ENCODE measurements at places on chromosomes 2 and 18. TPM values are rescaled to one million over a fixed set of nuclear protein-coding genes. Genes with fewer than 3 reads are reported as not detected.

Gene PKP4
- polyA plus RNA-seq = 26.7 TPM

- no peak for DNase-seq
These were observed 81.5 kb downstream of the DPP4 start for GRCh38 chr2:161992531-161992930.

- DNase-seq = no peak
These were observed 22.2 kb downstream of the SPAG16 start for GRCh38 chr2:213306316-213306942.

DNA sequence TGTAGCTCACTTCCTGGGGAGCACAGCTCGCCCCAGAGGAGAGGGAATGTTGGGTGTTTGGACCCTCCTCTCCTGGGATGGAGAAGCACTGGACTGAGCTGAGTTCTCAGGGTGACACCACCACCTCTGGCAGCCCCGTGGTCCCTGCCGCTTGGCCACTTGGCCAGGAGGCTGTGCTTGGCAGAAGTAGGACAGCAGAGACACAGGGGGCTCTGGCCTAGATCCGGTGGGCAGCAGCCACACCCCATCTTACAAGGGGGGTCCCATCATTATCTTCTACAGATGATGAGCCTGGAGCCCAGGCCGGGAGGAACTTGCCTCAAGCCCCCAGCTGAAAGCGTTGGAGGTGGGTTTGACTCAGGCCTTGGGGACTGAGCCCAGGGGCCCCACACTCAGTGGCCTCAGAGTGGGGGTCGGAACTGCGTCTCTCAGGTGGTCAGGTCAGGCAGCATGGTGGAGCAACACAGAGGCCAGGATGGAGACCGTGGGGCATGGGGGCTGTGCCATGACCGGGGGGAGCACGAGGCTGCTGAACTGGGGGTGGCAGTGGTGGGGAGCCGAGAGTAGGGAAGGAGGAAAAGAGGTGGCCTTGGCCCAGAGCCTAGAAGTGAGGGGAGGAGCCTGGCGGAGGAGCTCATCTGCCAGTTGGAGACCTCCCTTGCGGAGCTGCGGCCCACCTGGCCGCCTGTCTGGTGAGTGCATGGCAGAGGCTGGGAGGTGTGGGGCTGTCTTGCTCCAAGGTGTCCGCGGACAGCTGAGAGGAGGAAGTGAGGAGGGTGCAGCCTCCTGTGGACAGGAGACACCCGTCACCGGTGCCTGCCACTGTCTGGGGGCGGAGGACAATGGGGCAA is 63.6 kb upstream of the HDAC4 start:
- DNase-seq = no peak

DNA sequence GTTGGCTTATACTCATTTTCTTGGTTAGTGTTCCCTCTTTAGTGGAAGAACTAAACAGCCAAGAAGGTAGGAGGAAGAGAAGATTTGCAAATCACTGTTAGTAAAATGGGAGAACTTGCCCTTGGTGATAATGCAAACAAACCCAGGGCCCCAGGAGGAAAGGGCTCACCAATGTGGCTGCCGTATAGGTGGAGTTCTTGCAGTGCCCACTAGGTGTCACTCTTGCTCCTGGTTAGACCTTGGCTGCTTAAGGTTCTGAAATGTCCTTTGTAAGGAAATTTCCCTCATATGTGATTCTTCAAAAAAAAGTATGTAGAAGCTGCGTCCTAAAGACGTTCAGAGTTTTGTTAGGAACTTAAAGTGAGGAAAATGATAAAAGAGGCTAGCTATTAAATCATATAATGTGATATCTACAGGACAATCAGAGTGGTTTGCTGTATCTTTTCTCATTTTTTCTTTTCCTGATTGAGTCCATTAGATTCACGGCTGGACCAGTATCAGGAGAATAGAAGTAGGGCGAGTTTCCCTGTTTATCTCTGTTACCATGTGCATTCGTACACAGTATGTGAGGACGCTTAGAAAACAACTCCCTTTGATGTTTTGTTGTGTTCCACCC is 48.6 kb downstream of the RPIA start:
- peak; percentile 42 for DNase-seq

Gene PAIP2B
- 3.5 TPM for polyA plus RNA-seq

DNA sequence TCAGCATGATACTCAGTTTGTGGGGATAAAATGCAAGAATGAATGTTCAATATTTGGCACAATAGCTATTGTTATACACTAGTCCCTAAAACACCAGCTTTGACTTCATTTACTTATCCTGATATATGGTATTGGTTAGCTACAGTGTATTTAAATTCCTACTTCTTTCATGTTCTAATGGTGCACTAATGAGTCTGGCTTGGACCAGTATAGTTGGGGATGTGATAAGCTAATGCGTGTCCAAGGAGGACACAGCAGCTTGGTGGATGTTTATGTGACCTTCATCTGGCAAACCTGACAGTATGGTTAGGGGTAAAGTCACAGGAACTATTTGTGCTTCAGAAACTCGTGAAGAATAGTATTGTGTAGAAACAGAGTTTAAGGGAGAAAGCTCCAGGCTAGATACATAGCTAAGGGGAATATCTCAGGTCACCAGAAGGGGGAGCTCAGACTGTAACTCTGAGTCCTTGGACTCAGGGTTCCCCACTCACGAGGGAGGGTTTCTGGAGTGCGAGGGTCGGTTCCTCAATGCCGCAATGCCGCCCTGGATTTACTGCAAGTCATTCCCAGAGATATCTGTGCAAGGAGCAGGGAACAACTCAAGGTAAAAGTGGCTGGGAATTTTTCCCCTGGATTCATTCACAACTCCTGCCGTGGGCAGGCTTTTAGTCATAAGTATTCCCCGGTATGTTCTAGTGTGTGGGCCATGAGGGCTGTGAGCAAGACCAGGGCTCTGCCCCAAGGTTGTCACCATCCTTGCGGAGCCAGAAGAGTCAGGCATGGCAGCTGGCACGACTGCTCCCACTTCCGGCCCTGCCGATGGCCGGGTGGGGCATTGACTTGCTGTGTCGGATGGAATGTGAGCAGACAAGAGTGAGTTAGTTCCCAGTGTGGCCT is 14.5 kb downstream of the IL1R2 start:
- DNase-seq = no peak

Gene COMMD1
- polyA plus RNA-seq = 43.4 TPM

GRCh38 chr2:168035458-168035857 is 211.9 kb downstream of the STK39 start:
- no peak for DNase-seq

Gene R3HDM1
- polyA plus RNA-seq = 23.8 TPM

DNA sequence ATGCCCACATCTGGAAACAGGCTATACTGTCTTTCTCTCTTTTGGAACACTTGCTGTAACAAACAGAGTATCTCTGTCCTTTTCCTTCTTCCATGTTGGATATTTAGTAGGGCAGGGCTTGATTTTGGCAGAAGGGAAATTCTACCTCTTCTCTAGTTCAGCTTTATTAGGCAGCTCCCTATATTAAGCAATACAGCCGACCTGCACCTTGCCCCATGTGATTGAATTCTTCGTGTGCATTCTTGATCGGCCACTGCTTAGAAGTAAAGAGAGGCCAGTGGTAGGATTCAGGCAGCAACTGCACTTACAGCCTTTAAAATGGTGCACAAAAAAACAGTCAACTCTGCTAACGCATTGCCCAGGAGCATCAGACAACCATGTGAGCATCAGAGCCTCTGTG is 31.3 kb upstream of the FIGN start:
- no peak for DNase-seq

DNA sequence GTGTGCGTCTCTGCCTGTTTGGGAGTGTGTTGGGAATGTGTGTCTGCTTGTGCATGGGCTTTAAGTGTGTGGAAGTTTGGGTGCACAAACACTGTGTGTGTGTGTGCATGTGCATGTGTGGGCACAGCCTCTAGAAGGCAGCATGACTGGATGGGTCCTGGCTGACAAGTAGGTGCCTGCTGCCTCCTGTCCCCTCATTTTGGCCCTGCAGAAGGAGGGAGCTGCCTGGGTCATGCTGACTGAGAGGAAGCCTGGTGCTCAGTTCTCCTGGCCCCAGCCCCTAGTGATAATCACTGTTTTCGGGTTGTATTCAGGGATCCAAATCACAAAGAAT is 34.1 kb downstream of the GLI2 start:
- no peak for DNase-seq

Gene RAB6C
- polyA plus RNA-seq = 0.48 TPM

- no peak for DNase-seq
These were observed 66.8 kb downstream of the KYNU start for GRCh38 chr2:142944264-142944663.

DNA sequence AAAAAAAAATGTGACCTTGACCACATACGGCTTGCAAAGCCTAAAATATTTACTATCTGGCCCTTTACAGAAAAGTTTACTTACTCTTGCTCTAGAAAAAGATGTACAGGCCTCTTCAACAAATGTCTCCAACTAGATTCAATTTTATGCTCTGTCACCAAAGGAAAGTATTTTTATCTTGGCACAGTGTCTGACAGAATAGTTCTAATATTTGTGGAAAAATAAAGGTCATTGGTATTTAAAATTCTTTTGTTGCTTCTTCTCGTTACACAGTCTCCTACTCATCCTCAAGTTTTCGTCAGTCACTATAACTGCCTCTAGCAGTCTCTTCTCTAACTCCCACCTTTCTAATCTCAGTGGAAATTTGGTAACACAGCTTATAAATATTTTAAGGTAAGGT is 1.4 kb downstream of the RBKS start:
- no peak for DNase-seq

Gene C2orf80
- not detected for polyA plus RNA-seq

DNA sequence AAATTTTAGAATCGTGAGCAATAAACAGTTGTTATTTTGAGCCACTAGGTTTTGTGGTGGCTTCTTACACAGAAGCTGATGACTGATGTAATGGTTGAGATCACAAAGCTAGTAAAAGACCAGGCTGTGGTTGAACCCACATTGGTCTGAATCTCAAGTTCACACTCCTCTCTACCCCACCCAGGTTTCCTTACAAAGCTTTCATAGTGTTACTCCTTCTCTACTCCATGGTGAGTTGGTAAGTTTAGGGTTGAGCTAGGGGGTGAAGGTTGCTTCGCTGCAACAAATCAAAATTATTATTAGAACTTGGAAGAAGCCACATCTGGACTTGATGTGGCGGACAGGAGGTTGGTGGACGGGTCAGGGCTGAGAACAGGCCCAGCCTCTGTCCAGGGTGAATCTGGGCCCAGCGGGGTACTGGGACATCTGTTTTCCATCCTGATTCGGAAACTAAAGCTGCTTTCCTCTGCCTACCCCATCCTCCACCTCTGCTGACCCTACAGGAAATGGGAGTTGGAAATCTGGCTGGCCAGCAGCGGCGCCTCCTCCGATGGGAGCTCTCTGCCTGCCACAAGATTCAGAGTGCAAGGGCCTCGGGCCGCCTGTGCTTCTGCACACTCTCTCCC is 86.3 kb downstream of the ZFP36L2 start:
- no peak for DNase-seq

DNA sequence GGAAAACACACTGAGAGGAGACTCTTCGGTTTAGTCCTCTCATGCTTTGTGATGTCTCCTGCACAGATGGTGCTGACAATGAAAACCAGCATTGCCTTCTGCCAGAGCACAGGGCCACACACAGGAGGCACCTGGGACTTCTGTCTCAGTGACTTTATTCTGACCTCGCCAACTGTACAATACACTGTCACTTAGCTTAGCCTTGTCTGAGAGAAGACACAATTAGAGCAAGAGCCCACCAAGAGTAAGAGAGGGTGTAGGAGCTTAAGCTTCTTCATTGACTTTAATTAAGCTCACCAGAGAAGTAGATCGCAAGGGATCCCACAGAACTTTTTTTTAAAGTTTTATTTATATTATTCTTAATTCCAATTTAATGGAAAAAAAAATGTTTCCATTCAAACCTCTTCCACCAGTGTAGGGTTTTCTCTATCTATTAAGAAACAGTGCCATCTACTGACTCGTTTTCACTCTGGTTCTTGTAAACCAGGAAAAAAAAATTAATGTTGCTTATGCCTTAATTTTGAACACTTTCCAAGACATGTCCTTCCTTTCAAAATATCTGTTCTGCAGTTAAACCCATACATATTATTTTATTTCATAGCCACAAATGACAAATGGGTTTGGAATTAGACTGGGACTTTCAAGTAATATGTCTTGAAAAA is 42.4 kb upstream of the DDX18 start:
- peak; percentile 8 for DNase-seq
